ENCODE measurements at places on chromosomes 4 and X.
A peak's percentile ranks its signal among the peaks of the same experiment; 100 is the strongest.

DNA sequence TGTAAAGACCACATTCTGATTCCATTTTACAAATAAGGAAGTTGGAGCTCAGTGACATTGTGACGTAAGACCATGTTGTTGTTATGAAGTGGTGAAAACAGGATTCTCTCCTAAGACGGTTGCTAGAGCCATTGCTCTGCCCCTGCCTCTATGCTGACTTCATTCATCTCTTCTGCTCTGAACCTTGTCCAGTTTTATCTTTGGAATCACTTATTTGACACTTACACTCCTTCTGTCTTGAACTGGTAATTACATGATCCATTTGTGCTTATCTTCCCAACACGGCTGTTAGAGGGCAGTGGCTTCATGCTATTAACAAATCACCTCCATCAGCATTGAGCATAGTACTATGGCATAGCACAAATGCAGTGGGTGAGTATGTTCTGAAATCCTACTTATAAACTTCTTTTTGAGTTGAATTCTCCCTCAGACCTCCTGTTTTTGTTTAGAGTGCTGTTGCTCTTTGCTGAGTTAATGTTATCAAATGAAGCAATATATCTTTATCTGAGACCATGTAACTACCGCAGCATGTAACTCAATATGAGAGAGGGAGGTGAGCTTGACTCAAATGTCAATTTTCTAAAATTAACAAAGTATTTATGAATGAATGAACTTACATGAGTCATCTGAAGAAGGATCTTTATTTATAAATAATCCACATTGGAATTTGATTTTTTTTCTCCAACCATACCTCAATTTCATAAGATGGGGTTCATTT is 177.8 kb downstream of the RASL11B start:
- no peak for DNase-seq

DNA sequence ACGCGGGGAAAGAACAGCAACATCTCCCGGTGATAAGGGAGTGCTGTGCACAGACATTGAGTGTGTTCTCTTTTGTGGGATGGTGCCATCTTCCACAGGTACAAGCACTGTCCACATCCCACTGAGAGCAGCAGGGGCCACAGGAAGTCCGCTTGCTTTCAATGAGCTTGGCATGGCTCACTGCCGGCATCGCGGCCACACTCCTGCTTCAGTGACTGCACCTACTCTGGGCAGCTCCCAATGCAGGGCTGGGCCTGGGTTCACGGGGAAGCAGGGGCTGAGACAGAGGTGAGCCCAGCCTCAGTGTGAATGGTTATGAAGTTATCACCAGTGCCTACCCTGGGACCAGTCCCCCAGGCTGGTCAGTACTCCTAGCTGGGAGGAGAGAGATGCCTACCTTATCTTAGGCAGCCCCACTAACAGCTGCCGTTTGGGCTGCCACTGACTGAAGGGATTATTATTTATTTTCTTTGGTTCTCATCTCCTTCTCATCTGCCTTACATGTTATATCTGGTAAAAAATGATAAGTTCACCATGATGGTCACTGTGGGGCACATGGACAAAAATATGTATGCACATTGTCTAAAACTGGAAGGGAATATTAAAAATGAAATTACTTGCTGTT is 99.2 kb downstream of the MGST2 start:
- DNase-seq: no peak

DNA sequence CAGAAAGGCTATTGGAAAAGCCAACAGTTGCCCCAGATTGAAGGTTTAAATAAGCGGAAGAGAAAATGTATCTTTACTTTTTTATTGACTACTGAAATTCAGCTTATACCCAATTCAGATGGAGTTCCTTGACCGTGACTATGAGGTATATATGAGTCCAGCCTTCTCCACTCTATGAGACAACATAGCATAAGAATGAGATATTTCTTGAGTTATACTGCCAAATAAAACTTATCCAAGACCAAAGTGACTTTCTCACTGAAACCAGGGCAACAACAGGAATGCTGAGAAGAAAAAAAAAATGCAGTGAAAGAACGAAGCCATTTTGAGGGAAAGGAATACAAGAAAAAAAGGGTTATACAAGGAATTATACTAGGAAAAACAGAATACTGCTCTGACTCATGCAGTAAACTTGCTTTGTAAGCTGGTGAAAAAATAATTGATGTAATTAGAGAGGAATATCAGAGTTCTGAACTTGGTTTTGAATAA is 16.3 kb upstream of the PDK3 start:
- no peak for DNase-seq

- DNase-seq: no peak
Observed at GRCh38 chr4:134178706-134179105, 22.9 kb downstream of the PABPC4L start.

- no peak for DNase-seq
Observed at GRCh38 chr4:52877036-52877435, 14.9 kb downstream of the RASL11B start.

DNA sequence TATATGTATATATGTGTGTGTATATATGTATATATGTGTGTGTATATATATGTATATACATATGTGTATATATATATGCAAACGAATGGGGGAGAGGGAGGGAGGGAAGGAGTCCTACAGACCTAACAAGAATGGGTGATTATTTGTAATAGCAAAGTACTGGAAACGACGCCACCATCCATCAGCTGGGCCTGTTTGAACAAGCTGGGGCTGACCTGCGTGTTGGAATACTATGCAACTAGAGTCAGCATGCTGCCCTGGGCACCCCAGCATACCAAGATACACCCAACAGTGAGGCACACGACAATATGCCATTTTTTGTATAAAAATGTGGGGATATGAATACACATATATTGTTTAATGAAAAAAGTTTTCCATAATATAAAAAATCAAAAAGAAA is 21.6 kb upstream of the CCNQ start:
- no peak for DNase-seq

GRCh38 chrX:107718156-107718621 is 57.4 kb downstream of the TSC22D3 start:
- DNase-seq: peak; percentile 32

DNA sequence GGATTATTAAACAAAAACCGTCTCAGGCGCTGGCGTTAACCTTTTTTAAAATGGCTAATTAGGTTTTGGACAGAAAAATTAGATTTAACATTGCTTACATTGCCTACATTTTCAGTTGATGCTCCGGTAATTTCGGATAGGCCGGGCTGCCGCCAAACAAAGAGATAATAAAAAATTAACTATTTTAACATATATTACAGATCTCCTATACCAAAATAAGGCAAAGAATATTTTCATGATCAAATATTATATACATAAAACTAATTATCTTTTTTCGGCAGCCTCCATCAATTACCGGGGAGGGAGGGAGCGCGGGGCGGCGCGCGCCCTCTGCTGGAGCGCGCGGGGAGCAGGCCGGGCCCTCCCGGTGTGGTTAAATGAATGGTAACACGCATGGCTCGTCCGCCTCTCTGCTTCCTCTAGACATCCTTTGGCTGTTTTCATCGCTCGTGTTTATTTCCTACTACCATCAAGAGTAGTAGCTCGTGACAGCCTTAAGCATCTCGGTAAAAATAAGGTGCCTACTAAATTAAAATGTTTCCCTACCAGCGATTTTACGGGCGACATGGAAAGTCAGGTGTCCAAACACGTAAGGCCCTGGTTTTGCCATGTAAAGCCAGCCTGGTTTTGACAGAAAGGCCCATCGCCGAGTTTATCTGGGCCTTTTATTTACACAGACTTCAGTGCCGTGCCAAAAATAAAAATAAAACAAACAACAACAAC is 52.4 kb upstream of the TMEM33 start:
- peak; percentile 43 for DNase-seq

- no peak for DNase-seq
Observed at GRCh38 chr4:141329174-141329569, 108.5 kb downstream of the ZNF330 start.

GRCh38 chr4:152901205-152901604 is 34.9 kb upstream of the FHDC1 start:
- no peak for DNase-seq

DNA sequence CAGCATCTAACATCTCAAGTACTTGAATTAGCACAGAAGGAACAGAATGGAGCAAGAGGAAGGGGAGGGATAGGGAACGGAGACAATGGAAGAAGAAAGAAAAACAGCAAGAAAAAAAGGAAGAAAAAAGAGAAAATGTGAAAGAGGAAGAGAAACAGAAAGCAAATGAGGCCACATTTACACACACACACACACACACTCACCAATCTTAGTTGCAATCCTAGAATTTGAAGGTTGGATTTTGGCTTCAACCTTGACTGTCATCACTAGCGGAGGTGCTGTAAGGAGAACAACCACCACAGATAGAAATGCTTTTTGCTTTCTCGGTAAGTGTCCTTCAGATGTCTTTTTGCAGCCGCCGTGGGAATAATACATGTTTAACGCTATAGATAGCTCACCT is 327.1 kb upstream of the NWD2 start:
- DNase-seq: no peak

DNA sequence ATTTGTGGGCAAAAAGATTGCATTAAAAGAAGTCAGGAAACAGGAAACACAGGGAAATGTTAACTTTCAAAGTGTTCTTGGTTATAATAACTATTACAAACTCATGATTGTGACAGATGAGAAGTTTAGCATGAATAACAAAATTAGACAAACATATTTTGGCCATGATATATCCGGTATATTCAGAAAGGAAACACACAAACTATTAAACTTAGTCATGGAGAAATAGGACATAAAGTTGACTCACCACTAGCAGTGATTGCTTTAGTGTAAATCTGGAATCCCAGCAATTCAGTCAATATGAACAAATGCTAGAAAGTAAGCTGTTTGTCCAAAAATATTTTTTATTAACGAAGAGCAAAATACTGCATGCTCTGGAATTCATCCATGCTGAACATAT is 1299.9 kb downstream of the C4orf33 start:
- DNase-seq: no peak

GRCh38 chrX:147376601-147377422 is 534.9 kb upstream of the FMR1 start:
- no peak for DNase-seq

- no peak for DNase-seq
Observed at GRCh38 chr4:30068234-30068633, 651.9 kb upstream of the PCDH7 start.

GRCh38 chr4:55450566-55450965 is 54.8 kb downstream of the TMEM165 start:
- DNase-seq: no peak

- DNase-seq: no peak
Observed at GRCh38 chrX:84487365-84488353, 14.6 kb downstream of the HDX start.

GRCh38 chrX:2697306-2697705 is 6.2 kb downstream of the CD99 start:
- no peak for DNase-seq

GRCh38 chr4:76624241-76624681 is 189.2 kb downstream of the SHROOM3 start:
- no peak for DNase-seq

GRCh38 chr4:26583865-26584652 is at the start of gene TBC1D19:
Gene TBC1D19, plus strand, starts transcription at chr4:26584084. Its CDS starts 110 bp downstream, at chr4:26584194.
- DNase-seq: peak; percentile 86

DNA sequence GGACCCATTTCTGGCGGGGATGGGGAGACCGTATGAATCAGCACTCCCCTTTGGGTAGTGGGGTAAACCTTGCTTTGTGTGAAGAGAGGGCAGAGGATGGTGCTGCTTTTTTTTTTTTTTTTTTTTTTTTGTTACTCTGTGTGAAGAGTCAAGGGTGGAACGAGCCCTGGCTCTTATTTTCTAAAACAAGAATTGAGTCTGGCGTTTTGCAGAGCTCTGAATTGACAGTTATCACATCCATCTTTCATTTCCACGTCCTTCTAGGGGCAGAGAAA is 1.2 kb downstream of the SLAIN2 start:
- DNase-seq: no peak

GRCh38 chr4:174314770-174315169 is 31.1 kb downstream of the CEP44 start:
- no peak for DNase-seq

DNA sequence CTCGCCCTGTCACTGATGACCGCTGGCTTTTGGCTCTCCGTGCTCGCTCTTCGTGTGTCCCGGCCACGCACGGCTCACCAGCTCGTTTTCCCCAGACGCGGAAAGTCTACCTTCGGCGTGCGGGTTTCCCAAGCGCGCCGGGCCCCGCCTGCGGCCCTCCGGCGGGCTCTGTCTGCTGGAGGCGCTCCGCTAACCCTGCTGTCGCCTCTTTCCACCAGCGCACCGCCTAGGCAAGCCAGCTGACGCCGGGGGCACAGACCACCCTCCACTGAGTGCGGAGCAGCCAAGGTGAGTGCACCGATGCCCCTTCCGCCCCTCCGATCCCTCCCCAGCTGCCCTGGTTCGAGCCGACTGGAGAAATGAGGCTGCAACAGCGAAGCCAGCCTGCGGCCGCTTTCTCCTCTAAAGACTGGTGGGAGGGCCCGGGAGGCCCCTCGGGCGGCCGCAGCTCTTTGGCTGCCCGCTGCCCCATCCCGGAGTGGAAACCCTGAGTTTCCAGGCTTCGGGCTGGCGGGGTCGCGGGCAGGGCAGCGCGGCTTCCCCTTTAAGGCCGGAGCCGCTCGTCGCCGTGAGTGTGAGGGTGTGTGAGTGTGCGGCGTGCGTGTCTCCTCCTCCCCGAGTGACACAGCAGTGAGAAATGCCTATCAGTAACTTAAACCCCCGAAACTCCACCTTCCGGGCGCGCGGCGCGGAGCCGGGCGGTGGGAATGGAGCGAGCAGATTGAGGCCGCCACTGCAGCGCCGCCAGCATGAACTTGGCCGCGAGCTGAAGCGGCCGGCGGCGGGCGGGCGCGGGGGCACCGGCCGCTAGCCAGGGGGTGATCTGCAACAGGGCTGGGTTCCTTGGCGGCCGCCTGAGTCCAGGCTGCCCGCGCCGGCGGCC is at the start of gene MAMLD1:
Gene MAMLD1 (plus strand): TSS at position 719 of the 883 bp plus-strand sequence. CDS start 82,200 bp downstream, outside the sequence.
- peak; percentile 36 for DNase-seq

DNA sequence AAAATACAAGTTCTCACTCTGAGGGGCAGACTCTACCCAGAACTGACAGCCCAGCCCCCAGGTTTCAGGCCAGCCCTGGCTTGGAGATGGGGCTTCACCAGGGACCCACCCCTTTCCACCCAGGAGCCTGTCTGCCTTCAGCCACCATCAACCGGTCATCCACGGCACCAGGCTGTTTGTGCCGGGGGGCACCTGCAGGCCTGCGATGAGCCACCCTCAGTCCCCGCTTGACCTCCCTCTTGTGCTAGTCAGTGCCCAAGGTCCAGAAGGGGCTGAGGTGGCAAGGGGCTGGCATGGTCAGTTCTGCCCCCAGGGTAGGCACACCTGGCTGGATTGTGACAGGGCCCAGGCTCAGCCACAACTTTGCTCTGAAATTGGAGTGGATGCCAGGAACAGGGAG is 82.1 kb downstream of the ADRA2C start:
- no peak for DNase-seq

GRCh38 chr4:186227221-186227620 is at the start of gene KLKB1:
Gene KLKB1, plus strand, starts transcription at chr4:186227507. Its CDS starts 689 bp downstream, at chr4:186228196.
- no peak for DNase-seq

GRCh38 chrX:136616987-136617685 is 30.8 kb upstream of the CD40LG start:
- DNase-seq: no peak

DNA sequence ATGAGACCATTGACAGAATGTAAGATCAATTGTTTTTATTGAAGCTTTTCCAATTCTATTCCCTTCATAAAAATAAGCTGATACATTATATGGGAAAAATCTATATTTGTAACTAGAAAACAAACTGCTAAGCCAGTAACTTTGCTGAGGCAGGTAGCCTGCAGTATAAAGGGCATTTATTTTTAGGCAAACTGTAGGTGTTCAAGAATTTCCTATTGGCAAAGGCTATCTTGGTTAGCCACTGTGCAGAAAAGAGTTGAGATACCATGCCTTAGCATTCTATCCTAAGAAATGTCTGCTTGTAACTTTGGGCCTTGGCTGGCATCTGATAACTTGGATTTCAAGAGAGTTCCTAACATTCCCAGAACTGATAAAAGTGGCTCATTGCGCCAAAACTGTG is 18.5 kb upstream of the PRRG1 start:
- no peak for DNase-seq

GRCh38 chrX:103329991-103330390 is at the start of gene TCEAL7:
Gene TCEAL7, plus strand, starts transcription at chrX:103330239. Its CDS starts 1,165 bp downstream, at chrX:103331404.
- DNase-seq: no peak

All from activated CD4-positive, alpha-beta T cell treated with anti-CD3 and anti-CD28 coated beads, Interleukin-2, amount 50 U/mL, for 24 hours (primary cell).